MG63 (cell line): ENCODE measurements at places on chromosomes 3 and 15. TPM values are rescaled to one million over a fixed set of nuclear protein-coding genes. Genes with fewer than 3 reads are reported as not detected.

DNA sequence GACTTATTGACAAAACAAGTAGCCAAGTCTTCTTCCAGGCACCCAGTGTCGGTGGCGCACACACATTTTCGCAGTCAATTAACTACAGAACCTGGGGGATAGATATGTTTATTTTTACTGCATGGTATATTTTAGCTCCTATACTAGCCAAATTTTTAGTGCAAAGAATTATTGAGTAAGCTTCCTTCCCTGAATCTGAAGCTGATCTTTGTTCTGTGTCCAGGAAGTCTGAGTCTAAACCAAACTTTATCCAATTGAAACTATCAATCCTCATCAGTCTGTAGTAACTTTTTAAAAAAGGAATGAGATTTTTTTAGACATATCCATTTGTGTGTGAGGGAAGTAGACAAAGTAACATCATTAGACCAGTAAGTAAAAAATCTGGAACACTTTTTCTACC lies 133.1 kb downstream of the GADL1 start:
- no peak for DNase-seq

GRCh38 chr15:85854345-85855097 lies 59.8 kb upstream of the KLHL25 start:
- peak; percentile 23 for DNase-seq

- DNase-seq: no peak
Measured at GRCh38 chr3:173140986-173141385, at the start of gene SPATA16. TSS of gene SPATA16 (minus strand) at chr3:173141235. CDS start at chr3:173117731, 23,504 bp downstream.

GRCh38 chr3:100609963-100610362 lies 562 bp downstream of the ADGRG7 start:
- DNase-seq: no peak

The GMNC gene
- total RNA-seq: not detected in 2 replicates

DNA sequence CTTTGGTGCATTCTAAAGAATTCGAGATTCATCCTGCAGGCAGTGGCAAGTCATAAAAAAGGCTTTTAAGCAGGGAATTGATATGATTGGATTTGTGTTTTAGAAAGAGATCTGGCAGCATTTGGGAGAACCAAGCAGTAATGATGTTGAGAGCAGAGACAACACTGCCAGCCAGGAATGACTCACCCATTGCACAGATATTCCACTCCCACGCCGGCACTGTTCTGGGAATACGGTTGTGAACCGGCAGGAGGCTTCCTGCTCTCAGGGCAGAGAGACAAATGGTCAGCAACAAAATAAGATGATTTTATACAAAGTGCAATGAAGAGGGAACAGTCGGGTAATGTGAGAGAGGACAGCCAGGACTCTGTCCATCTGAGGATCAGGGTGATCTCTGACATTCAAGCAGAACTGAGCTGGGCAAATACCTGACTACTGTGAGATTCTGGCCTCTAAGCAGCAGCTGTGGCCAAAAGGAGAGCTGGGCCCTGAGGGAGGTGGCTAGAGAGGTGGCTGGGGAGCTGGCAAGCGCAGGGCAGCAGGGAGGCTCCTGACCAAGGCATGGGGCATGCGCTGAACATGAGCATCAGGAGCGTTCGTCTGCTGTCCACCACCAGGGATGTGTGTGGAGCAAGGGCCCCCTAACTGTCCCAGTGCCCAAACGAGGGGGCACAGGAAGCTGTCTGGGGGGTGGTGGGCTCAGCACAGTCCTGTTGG lies 56.1 kb upstream of the PLXNA1 start:
- peak; percentile 96 for DNase-seq

GRCh38 chr3:108493862-108494261 lies 16.5 kb downstream of the MYH15 start:
- peak; percentile 30 for DNase-seq

DNA sequence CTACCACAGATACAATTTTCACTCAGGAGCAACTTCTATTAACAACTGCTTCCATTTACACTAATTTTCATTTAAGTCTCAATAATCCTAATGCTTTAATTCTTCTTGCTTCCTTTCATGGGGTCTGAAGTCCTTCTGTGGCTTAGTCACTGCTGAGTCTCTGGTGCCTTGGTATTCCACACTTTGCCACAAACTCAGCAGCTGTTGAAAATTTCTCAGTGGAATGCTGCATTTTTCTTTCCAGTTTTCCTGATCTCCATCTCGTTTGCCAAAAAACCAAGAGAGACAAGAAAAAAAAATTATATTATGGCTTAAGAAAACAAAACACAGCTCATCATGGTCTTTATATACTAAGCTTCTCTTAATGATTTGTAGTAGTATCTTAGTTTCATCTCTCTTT lies 269.2 kb upstream of the AZI2 start:
- DNase-seq: no peak

- DNase-seq: no peak
Measured at GRCh38 chr3:32493437-32494414, 8.9 kb downstream of the CMTM6 start.

DNA sequence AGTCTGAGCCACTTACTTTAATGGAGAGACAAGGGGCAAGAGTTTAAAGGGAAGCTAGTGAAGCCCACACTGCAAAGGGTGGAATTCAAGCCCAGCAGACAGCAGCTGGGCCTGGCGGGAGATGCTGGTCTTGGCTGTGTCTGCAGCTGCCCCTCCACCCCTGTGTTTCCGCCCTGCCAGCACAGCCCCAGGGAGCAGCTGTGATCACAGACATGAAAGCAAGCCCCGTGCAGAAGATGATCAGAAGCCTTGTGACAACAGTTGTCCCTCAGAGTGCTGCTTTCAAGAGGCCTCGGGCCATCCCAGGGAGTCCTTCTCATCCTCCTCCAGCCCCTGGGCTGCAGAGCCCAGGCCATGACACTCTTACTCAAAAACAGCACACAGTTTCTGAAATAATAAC lies 24.1 kb upstream of the SLC6A1 start:
- DNase-seq: no peak

The HIGD2B gene
- not detected in 2 replicates for total RNA-seq

- DNase-seq: no peak
Measured at GRCh38 chr3:150345021-150345538, 63.0 kb upstream of the TSC22D2 start.

DNA sequence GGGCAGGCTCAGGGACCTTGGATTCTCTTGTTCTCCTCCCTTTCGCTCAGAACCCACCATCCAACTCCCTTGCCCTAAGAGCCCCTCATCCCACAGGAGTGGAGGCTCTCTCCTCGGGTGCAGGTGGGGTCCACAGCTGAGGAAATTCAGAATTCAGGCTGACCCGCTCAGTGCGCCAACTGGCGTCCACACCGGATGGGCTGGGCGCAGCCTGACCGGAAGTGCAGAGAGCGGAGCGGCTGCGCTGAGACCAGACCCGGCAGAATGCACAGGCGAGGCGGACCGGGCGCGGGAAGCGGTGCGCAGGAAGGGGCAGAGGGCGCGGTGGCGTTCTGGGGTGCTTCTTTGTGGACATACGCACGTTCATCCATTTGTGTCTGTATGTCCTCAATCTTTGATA lies 210.4 kb upstream of the NDN start:
- peak; percentile 3 for DNase-seq

DNA sequence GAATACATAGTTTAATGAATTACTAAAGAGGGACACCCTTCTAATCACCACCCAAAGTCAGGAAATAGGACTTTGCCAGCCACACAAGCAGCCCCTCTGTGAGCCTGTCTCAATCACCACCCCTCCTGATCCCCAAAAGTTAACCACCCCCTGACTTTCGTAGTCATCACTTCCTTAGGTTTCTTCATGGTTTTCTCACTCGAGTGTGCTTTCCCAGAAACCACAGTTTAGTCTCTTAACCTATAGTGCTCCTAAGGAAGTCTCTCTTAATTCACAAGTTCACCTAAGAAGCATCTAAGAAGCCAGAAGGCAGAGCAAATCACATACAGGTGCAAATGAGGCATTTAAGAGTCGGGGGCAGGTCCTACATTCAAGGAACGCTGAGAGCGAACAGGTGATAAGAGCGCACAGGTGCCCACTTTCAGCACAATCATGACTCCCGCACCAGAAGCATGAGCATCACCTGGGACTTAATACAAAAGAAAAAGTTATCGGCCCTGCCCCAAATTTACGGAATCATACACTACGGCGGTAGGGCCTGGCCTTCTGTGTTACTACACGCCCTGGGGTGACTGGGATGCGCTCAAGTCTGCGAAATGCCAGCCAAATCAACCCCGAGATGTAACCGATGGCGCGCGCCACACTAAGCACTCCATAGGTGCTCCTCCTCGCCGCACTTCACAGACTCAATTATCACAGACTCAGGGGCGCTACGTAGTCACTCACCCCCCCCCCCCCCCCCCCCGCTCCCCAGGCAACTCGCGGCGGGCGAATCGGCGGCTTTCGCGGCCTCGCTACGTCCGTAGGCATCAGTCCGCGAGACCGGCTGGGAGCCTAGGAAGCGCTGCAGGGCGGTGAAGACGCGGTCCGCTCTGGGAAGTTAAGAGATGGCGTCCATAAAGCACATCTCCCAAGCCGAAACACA lies 815 bp downstream of the ULK4 start:
- DNase-seq: peak; percentile 47

DNA sequence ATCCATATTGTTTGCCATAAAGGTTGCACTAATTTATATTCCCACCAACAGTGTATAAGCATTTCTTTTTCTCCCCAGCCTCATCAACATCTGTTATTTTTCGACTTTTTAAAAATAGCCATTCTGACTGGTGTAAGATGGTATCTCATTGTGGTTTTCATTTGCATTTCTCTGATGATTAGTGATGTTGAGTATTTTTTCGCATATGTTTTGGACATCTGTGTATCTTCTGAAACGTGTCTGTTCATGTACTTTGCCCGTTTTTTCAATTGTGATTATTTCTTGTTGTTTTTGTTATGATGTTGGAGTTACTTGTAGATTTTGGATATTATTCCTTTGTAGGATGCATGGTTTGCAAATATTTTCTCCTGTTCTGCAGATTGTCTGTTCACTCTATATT lies 46.5 kb downstream of the TP63 start:
- DNase-seq: no peak

- DNase-seq: peak; percentile 32
Measured at GRCh38 chr15:59532770-59533379, 78.7 kb upstream of the GCNT3 start.

- no peak for DNase-seq
Measured at GRCh38 chr15:75995611-75996010, 16.6 kb downstream of the NRG4 start.

The TRIM59 gene
- total RNA-seq: 4.2 and 8.9 TPM in 2 replicates

DNA sequence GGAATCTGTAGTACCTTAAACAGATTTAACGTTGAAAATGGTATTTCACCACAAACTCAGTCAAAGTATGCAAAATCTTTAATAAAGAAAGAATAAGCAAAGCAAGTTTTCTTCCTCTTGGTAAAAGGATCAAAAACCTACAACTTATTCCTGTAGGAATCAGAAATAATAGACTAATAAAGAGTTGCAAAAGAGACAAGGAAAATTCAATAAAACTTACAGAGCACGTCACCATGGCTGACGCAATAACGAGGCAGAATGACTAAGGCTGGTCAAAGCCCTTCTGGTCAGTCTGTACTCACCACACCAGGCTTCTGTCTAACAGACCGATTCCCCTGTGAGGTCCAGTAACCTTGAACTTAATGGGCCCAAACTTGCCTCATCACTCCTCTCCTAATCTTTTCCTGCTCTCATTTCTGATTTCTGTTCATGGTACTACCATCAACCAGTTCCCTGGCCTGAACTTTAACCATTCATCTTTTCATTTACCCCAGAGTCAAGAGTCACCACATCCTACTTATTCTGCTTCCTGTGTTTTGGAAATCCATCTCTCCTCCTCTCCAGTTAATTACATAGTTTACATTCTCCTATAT lies 5.0 kb downstream of the MASP1 start:
- DNase-seq: peak; percentile 64

- no peak for DNase-seq
Measured at GRCh38 chr3:18657858-18658820, 233.0 kb upstream of the SATB1 start.

The LNP1 gene
- total RNA-seq: 3.5 and 7.8 TPM in 2 replicates

GRCh38 chr3:152885076-152885475 lies 50.1 kb downstream of the P2RY1 start:
- no peak for DNase-seq

The DUOX1 gene
- not detected in 2 replicates for total RNA-seq

DNA sequence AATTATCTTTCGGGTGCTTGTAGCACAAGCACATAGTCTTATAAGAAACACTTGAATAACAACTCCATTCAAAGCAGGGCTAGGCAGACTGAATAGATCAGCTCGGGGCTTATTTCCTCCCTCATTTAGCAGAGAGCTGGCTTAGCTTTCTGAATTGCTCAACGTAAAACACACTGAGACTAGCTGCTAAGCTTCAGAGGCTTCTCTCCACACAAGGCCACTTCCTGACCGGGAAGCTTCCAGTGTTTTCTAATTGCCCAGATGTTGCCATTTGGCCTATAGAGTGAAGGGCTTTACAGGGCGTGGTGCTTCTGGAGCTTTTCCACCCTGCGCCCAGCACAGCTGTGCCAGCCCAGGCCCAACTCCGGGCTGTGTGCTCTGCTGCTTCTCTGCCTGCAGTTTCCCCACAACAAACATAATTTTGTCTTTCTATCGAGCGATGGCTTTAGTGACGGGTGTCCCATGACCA lies 16.6 kb downstream of the FAM240A start:
- peak; percentile 62 for DNase-seq

DNA sequence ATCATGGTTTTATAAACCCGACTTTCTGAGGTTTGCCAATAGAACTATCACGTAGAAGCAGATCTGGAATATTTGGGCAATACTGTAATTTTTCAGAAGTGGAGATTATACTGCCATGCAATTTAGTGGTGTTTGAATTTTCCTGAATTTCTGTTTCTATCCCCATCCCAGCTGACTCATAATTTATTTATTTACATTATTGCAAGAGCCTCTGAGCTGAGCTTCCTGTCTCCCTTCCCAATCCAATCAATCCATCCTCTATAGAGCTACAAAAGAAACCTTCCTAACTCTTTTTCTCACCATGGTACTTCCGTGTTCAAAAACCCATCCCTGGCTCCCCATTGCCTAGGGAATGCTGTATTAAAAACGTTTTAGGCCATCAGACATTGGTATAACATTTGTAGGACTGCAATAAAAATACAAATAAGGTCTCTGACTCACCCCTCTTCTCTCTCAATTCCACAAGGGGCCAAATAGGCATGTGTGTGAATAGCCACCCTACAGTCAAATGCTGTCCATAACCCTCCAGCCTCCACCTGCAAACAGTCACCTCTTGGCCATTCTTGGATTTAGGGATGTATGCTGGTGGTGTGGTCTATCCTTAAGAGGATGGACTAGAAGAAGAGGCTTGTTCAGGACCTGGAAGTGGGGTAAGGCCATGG lies 190.7 kb downstream of the CD47 start:
- DNase-seq: no peak

The SERPINI2 gene
- not detected in 2 replicates for total RNA-seq

- DNase-seq: no peak
Measured at GRCh38 chr15:101024073-101024695, 105.0 kb downstream of the LRRK1 start.

The LARP6 gene
- 62.8 and 116 TPM in 2 replicates for total RNA-seq

GRCh38 chr15:73324496-73325170 lies 44.1 kb downstream of the HCN4 start:
- DNase-seq: no peak

The DUOXA2 gene
- not detected in 2 replicates for total RNA-seq

DNA sequence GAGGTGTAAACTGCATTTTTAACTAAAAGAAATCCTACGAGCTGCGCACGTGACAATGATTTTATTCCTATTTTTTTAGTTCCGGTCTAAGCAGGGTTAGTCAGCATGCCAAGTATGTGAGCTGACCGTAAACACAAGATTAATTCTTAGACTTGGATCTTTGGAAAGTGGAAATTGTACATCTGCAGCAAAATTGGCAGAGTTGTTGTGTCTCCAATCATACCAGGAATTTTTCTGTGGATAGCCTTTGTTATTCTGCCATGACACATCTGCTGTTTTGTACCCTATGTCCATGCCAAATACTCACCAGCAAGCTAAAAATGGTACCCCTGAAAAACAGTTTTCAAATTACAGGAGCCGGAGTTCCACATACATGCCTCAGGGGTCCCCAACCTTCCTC lies 562.5 kb downstream of the UNC13C start:
- DNase-seq: no peak
